ENCODE measurements at places on chromosomes 1 and 21.

- DNase-seq = no peak
Observed at GRCh38 chr1:225447650-225448089, 19.8 kb upstream of the LBR start.

GRCh38 chr1:26700711-26701110, 4.9 kb downstream of the ARID1A start:
- DNase-seq = no peak

DNA sequence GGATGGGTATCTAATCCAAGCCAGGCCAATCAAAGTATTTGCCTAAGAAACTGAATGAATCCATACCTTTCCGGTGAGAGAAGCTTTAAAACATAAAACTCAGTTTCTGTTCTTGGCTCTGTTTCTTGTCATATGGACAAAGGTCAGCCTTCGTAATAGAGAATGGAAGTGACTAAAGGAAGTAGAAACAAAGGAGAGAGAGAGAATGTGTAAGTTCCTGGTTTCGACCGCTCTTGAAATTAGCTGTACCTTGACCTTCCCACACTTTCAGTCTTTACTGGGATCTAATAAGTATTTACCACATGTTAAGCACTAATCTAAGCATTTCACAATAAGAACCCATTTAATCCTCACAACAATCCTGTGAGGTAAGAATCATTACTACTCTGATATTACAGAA, 19.6 kb upstream of the CLCA4 start:
- DNase-seq = no peak

GRCh38 chr1:6294890-6295556, 34.1 kb upstream of the GPR153 start:
- no peak for DNase-seq

DNA sequence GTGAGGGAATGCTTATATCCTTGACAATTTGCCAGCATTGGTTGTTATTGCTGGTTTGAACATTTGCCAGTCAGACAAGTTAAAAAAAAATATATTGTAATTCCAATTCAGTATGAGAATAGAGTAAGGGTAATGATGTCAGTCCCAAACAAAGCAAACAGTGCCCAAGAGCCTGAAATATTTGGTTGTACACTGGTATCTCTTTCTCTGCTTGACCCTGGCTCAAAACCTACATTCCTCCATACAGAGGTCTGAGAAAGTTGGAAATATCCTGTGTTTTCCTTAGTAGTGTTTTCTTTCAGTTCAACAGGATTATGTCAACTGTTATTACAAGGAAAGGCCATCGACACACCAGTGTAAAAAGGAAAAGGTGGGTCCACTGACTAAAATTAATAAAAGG, 145.6 kb downstream of the MRPL39 start:
- DNase-seq = no peak

DNA sequence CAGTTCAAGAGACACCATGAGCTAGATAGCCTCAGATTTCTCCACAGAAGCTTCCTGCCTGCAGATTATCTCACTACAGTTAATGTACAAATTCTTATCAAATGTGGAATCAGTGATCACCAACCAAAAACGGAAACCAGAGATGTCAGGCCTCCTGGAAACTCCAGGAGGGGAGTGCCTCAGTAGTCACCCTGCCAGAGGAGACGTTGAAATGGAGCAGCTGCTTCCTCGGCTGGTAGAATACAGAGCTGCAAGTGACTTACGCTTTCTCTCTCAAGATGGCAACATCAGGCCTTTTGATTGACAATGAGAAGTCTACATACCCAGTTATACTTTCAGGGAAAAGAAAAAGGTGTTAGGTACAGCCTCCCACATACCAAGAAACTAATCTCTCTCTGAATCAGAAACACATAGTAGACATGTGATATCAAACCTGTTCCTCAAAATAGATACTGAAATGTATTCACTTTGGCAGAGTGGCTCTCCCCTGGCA, 52.2 kb downstream of the ACP6 start:
- DNase-seq = no peak

GRCh38 chr21:43325968-43326715, 100.8 kb downstream of the SIK1 start:
- DNase-seq = no peak

DNA sequence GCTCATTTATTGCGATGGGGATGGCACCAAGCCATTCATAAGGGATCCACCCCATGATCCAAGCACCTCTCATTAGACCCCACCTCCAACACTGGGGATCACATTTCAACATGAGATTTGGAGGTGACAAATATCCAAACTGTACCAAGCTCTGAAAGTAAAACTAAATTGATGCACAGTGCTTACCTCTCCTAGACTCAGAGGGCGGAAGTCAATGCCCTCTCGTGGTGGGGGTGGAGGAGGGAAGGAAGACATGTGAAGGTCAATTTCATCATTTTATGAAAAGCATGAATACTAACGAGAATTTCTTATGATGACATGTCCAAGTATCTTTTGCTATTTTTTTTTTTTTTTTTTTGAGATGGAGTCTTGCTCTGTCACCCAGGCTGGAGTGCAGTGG, 120.0 kb downstream of the PGBD5 start:
- DNase-seq = no peak

GRCh38 chr1:36450919-36451305, 661 bp upstream of the OSCP1 start:
- DNase-seq = no peak

DNA sequence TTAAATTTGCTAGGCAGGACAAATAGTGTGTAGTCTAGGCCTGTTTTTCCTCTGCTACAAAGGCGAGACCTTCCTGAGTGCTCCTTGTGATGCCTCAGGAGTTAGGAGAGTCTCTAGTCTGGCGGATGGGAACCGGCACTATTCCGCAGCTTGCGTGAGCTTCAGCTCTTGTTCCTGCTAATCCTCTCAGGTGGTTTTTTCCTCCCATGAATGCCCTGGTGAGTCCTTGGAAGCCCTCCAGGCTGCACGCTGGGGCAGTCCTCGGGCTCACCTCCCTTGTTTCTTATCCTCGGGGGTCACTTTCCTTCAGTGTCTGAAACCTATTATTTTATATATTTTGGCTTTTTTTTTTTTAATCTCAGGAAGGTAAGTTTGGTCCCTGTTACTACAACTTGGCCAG, 28.2 kb downstream of the UTS2 start:
- no peak for DNase-seq

Data from stimulated activated CD8-positive, alpha-beta memory T cell treated with anti-CD3 and anti-CD28 coated beads, Interleukin-2, amount 100 ng/mL, for 1 hour (primary cell).